ENCODE measurements at places on chromosomes 12 and 14.

GRCh38 chr12:130876297-130876696 is 4.4 kb downstream of the RAN start:
- DNase-seq, result no peak

GRCh38 chr14:68307790-68308168 is 485.1 kb downstream of the ZFP36L1 start:
- peak; percentile 44 for DNase-seq

DNA sequence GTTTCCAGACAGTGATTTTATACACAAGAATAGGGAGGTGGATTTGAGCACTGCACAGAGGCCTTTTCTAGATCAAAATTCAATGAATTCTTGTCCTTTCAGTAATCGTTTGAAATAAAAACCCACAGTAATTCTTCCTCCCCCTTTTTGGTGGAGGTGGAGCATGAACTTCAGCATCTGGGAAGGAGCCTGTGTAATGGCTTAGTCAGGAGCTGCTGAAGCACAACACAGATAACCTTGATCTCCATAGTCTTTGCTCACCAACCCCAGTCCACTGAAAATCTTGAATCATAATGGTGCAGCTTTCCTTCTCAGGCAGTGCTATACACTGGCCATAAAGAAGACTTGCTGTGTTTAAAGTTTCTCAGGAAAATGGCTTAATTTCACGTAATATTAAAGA is 6.4 kb upstream of the TBPL2 start:
- peak; percentile 85 for DNase-seq

GRCh38 chr12:6471989-6472360 is 1.5 kb upstream of the VAMP1 start:
- DNase-seq, result peak; percentile 59

DNA sequence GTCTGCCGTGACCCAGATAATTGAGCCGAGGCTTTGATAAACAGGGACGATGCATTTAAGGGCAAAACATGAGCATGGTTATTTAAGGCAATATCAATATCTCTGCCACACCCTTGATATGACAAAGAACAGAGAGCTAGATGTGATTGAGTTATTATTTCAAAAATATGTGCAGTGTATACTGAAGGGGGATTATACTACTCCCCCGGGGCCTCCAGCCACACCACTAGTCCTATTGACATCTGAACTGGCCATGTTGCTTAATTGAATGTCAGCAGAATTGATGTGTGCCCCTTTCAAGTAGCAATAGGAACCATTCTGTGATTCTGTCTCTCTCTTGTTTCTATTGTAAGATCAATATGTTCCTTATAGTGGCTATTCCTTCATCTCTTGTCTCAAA is 794.8 kb upstream of the SEL1L start:
- no peak for DNase-seq

DNA sequence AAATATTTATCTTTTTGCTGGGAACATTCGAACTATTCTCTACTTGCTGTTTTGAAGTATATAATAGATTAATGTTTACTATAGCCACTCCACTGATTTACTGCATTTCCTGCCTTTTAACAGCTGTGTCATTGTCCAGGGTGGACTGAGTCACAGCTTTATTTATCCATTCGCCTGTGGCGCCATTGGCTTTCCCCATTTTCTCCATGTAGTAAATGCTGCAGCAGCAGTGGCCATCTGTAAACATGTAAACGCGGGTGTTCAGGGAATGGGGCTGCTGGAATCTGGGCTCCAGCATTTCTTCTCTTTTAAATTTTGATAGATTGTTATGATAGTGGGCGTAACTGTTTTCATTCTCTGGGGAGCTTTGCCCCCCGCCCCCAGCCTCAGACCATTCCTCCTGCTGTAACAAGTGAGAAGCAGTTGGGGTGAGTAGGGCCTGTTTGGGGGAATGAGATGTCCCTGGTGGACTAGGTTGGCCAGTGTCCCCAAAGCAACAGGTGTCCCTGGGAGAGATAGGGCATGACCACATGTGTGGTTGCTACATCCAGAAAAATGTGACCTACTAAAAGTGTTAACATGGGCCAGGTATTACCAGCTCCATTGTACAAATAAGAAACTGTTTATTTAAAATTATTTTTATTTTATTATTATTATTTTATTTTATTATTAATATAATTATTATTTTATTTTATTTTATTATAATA is 32.9 kb downstream of the RIN3 start:
- DNase-seq, result peak; percentile 75

GRCh38 chr14:61753631-61754030 is 8.6 kb upstream of the SNAPC1 start:
- no peak for DNase-seq

GRCh38 chr12:82008251-82008650 is 249.1 kb upstream of the PPFIA2 start:
- DNase-seq, result no peak

DNA sequence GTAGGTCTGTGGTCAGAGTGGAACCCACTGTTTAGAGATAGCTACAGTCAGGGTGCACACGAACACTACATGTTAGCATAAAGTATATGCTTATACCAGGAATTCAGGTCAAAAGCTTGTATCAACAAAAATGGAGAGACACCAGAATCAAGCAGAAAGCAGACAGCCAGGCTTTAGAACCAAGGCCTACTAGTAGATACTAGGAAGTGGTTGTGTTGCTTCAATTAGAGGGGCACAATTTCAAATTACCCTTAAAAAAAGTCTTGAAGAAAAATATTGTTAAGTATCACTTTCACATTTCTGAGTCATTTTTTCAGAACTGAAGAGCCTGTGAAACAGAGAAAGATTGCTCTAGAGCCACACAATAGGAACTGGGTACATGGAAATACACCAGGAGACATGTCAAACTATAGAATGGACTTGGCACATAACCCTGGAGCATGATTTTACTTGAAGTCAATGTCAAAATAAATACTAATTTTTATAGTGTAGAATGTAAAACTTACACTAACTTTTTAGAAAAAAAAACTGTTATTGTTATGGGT is 41.6 kb downstream of the LRRC9 start:
- no peak for DNase-seq

GRCh38 chr14:99531251-99532096 is 50.3 kb downstream of the CCNK start:
- DNase-seq, result peak; percentile 17

DNA sequence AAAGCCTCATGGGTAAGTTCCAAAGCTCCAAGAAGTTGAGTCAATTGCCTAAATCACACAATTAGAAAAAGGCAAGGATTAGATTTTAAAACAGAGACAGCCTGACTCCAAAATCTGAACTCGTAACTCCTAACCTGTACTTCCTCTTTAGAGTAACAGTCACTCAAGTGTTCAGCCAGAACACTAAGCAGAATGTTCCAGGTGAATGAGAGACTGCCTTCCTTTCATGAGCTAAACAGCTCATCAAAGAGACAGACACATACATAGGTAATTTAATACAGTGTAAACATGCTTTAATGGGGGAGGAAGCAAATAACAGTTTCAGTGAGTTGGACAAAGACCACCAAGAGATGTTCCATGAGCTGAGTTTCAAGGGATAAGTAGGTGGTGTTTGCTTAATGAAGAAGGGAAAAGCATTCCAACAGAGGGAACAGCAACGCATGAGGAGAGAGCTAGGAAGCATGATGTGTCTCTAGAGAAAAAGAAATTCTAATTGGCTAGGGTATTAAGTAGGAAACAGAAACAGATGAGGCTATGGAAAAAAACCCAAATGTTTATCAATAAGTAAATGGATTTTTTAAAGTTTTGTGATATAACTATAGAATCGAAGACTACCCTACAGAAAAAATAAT is 403.9 kb downstream of the MED13L start:
- no peak for DNase-seq

DNA sequence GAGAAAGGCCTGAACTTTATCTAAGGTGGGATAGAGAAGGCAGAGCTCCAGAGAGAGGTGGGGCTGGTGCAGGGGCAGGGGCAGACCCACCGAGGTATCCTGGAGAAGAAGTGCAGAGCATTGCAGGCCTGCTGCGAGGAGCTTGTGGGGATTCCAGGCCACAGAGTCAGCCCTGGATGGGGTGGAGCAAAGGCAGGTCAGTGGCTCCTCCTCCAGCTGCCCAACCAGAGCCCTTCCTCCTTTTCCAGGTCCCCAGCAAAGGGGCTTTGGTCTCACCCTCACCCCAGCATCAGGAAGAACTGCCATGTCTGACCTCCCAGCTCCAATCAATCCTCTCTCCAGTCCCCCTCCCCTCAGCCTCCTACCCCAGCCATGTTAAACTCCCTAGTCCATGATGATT is 19.8 kb upstream of the ZNF740 start:
- DNase-seq, result no peak

DNA sequence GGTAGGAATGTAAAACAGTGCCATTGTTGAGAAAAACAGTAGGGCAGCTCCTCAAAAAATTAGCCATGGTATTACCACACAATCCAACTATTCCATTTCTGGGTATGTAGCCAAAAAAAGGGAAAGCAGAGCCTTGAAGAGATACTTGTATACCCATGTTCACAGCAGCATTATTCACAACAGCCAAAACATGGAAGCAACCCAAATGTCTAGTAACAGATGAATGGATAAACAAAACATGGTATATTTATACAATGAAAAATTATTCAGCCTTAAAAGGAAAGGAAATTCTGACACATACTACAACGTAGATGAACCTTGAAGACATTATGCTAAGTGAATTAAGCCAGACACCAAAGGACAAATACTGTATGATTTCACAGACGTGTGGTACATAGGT is 67.6 kb upstream of the GNG2 start:
- DNase-seq, result peak; percentile 20

- no peak for DNase-seq
Measured at GRCh38 chr12:123388951-123389559, 5.1 kb downstream of the KMT5A start.

DNA sequence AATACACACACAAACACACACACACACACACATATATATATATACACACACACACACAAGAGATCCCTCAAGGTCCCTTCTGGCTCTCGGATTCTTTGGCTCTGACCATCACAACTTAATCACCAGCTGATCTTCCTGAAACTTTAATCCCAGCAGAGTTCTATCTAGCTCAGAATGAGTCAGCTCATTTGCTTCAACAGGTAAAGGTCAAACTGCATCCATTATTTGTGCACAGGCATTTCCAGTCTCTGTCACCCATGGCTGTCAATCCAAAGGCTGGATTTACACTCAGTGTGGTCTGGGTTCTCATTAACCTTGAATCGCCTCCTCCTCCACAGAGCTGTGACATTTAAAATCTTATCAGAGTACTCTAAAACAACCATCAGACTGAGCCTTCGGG is 113.3 kb upstream of the TMPO start:
- DNase-seq, result no peak

GRCh38 chr14:105748204-105748578 is 221.8 kb downstream of the TMEM121 start:
- no peak for DNase-seq

- DNase-seq, result peak; percentile 55
Measured at GRCh38 chr12:67649570-67650387, 1.2 kb downstream of the DYRK2 start.

DNA sequence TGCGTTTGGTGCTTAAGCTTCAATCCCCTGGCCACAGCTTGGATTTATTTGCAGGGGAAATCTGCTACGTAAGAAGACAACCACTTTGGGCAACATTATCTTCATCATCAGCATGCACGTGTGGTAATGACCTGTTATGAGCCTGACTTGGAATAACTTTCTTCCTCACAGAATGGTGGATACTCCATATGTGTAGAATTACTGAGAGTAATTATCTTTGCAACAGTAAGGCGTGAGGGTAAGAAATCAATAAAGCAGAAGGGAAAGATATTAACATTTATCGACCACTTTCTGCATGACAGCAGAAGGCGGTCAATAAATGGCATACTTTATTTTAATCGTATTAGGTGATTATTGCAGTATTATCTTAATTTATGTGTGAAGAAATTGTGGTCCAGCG is 152.7 kb downstream of the RGS6 start:
- DNase-seq, result no peak

GRCh38 chr12:57133013-57133569 is 4.8 kb downstream of the LRP1 start:
- peak; percentile 55 for DNase-seq

DNA sequence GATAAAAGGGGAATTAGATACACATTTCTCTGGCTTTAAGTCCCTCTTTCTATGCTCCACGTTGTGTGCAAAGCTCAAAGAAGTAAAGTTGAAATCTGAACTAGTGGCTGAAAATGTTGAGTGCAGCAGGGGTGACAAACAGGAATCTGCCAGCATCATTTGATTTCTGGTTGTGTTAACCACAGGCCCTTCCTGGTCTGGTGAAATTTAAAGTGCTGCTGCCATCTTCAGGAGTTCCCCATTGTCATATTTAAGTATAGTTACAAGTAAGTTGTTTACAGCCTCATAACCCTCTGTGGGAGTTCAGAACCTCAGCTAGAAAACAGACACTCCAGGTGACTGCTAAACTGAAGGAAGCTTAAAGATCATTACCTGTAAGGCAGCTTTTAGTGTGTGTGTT is 90.9 kb upstream of the CCDC196 start:
- no peak for DNase-seq

GRCh38 chr14:77143071-77143470 is 1.5 kb upstream of the ZDHHC22 start:
- no peak for DNase-seq

- no peak for DNase-seq
Measured at GRCh38 chr12:111268738-111269572, 99.9 kb downstream of the PHETA1 start.

DNA sequence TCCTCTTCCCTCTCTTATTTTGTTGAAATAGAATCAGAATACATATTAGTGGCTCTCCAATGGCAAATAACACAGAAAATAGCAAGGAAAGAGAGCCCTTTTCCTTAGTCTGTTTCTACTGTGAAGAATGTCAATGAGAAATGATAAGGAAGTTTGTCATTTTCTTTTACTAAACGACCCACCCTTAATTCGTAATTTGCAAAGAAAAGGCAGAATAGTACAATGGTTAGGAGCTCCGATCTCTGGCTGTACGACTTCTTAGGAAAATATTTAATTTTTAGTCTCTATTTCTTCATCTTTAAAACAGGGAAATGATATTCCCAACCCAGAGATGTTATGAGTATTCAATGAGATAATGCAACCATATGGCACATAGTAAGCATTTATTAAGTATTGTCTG is 6.0 kb downstream of the PAX9 start:
- DNase-seq, result no peak

DNA sequence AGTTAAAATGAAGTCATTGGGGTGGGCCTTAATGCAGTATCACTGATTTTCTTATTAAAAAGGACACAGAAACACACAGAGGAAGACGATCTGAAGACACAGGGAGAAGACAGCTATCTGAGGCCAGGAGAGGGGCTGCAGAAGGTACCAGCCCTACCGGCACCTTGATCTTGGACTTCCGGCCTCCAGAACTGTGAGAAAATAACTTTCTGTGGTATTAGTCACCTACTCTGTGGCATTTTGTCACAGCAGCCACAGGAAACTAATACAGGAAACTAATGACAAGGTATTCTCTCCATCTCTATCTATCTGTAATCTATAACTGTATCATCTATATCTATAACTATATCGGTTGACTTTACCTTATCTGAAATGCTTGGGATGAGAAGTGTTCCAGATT is 1149.5 kb downstream of the BCL11B start:
- no peak for DNase-seq
